ENCODE measurements at places on chromosomes 11 and 22.

GRCh38 chr11:83694191-83694910 is 408.2 kb upstream of the CCDC90B start:
- DNase-seq: no peak

DNA sequence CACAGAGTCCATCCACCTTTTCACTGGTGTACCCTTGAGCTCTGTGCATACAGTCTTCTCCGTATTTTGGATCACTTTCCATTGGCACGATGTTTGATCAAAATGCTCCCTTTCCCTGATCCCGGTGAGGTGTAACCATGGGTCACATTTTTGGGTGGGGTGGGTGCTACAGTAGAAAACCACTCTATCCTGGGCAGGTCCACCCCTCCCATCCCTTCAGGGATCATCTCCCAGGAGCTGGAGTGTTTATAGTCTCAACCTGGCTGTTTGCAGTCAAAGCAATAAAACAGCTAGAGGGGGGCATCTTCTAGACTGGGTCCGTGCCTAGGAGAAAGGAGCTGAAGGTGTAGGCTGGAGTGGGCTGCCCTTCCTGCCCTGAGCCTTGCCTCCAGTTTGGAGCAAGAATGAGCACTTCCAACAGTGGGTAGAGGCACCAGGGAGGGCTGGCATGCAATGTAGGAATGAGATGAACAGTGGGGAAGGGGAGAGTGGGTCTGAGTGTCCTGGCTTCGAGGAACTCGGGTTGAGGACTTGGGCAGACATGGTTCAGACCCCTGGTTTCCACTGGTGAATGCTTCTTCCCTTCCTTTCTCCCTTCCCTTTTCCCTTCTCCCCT is 38.8 kb downstream of the RNF141 start:
- no peak for DNase-seq

- DNase-seq: no peak
Measured at GRCh38 chr11:111735262-111736116, 30.7 kb downstream of the PPP2R1B start.

GRCh38 chr22:20182365-20182764 is 31.5 kb upstream of the CCDC188 start:
- no peak for DNase-seq

DNA sequence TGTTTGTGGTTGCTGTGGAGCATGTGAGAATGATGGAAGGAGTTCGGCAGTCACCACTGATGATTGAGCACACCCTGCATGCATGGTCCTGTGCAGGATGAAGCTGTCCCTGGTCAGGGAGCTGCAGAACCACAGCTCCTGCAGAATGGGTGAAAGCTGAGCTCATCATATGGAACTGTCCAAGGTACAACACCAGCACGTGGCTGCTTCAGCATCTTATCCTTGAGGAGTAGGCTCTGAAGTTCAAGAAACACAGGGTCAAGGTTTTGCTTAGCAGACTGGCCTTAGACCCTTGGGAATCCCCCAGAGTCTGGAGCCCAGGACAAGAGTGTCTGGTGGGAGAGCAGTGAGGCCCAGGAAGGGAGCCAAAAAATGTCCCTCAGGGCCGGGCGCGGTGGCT is 182.4 kb upstream of the LARGE1 start:
- DNase-seq: no peak

DNA sequence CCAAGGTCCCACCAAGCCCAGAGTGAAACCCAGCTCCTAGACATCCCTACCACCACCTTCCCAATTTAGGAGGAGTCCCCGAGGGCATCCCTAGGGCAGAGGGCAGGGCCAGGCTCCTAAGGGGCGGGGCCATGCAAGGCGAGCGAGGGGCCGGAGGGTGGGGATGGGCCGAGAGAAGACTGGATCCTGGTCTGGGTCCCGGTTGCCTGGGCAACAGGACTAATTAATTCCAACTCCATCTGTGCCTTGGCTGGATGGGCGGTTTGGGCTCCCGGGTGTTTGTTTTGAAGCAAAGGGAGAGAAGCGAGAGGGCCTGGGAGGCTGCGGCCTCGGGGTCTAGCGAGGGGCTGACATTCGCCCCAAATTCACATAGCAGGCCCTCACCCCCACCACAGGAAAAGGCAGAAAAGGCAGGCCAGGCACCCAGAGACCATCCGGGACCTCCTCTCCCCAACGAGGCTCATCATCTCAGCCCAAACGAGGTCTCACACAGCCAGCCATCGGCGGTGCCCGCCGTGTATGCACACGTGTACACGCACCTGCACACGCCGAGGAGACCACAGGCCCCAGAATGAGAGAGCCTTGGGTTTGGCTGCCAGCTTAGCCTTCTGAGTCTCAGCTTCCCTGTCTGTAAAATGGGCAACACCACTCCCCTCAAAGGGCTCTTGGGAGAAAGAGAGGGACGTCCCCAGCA is 23.9 kb downstream of the ELFN2 start:
- DNase-seq: no peak

DNA sequence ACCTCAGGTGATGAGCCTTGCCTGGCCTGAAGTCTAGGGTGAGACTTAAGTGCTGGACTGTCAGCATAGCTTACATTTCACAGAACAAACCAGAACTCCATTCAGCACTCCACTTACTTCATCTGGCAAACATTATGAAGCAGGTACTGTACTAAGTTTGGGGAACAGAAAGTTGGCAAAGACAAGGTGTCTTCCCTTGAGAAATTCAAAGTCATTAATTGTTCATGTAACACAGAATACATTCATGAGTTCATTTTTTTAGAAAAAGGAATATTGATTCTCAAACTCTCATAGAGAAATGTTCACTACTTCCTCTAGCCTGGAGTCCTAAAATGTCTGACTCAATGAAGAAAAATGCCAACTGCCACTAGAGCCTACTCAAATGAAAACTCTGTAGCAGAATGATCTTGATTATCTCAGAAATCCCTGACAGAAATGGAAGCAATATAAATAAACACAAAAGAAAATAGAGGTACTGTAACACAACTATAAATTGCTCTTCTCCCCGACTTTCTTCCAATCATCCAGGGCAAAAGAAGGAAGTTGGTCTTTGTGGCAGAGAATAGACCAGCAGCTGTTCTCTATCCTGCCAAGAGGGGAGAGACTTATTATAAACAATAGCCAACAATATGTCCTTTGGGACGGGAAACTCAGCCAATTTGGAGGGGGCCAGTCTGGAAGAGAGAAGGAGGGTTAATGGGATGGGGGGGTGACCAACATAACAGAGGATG is 129.2 kb upstream of the MTMR2 start:
- no peak for DNase-seq

DNA sequence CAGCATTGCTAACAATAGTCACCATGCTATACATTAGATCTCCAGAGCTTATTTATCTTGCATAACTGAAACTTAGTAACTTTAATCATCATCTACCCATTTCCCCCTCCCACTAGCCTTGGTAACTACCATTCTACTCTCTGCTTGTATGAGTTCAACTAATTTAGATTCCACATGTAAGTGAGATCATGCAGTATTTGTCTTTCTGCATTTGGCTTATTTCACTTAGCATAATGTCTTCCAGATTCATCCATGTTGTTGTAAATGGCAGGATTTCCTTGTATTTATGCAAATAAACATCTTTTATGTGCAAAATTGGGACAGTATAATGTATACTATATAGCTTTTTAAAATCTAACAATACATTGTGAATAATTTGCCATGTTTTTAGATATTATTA is 66.0 kb upstream of the ZBED5 start:
- DNase-seq: no peak

DNA sequence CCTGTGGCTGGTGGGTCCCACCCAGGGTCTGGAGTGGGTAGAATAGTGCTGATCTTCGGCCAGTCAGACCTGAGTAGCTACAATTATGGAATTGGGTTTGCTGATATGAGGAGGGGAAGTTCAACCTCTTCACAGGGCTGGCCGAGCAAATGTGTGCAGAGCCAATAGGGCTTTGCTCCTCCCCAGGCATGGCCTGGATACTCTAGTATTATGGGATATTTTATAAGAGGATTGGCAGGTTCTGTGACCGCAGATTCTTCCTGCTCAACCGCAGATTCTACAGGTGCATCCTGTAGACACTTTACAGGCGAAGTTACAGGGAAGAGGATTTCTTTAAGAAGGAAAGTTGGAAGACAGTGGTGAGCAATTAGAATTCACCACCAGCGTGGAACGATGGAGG is 44.3 kb downstream of the TBC1D22A start:
- DNase-seq: no peak

DNA sequence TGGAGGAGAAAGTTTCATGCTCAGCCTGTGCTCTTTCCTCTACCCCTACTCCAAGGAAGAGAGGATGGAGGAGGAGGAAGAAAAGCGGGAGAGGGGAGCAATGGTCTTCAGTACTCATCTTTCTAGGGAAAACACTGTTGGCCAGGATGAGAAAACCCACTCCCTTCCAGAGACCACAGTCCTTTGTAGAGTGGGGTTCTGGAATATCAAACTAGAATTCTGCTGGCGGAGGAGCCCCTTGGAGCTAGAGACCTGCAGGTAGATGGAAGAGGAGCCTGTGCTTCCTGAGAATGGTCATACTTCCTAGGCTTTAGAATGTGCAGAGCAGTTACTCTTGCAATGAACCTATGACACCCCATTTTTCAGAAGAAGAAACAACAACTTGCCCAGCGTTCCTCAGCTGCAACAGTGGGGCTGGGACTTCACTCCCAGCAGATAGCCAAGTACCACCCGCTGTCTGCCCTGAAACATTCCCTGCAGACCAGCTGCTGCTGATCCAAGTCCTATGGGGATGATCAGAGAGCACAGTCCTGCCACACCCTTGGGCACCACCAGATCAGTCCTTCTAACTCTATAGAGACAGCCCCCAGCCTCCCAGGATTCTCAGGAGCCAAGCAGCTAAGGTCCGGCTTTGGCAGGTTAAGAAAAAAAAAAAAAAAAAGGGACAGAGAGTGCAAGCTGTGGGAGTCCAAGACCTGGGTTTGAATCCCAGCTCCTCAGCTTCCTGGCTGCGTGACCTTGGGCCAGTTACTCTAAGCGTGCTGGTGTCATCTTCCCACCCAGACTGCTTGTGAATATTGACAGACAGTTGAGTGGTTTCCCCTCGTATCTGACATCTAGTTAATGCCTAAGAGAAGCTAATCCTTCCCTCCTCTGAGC is 664 bp downstream of the PTGDR2 start:
- DNase-seq: no peak

- no peak for DNase-seq
Measured at GRCh38 chr22:29587938-29588699, 7.2 kb upstream of the NIPSNAP1 start.
